ENCODE measurements at places on chromosomes 7 and 10. TPM values are rescaled to one million over a fixed set of nuclear protein-coding genes. Genes with fewer than 3 reads are reported as not detected.
A peak's percentile ranks its signal among the peaks of the same experiment; 100 is the strongest.

DNA sequence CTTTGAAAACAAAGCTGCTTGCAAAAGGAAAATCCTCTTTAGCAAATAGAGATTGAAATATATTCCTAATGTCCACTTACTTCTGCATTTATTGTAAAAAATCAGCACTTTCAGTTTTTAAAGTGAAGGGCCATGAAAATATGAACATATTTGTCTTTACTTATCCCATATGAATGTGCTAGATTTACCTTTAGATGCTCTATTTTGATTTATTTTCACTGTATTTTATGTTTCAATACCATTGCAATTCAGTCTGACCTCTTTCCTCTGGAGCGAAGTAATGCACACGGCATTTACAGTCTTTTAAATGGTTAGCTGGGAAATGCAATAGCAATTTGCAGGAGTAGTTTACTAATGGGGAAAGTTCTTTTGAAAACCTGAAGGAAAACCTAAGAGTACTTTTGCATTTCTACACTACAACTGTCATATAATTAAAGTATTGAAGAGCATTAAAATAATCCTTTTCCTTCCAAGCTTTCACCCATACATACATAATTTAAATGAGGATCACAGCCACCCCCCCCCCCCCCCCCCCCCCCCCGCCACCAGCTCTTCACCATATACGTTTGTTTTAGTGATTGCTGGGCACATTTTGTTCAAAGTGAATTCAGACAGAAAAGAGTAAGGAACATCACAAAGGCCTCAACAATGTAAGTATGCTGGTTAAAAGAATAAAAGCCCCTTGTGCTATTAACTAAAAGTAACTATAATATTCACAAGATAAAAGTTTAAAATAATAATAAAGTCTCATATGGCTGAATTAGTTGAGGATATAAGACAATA is 3.5 kb downstream of the SKIDA1 start:
- H3K4me3 ChIP-seq, result no peak overlapping the region
- H3K27me3 ChIP-seq, result peaks cover 33% of the 10 kb centered on the region
- H3K4me1 ChIP-seq, result peaks cover 37% of the 10 kb centered on the region
- no peaks in the 10 kb centered on the region for H3K36me3 ChIP-seq
- no peak for DNase-seq
- no peak overlapping the region for H3K27ac ChIP-seq

GRCh38 chr7:81652225-81652624 is 117.6 kb downstream of the HGF start:
- H3K27me3 ChIP-seq, result no peaks in the 10 kb centered on the region
- H3K36me3 ChIP-seq, result no peaks in the 10 kb centered on the region
- H3K4me3 ChIP-seq, result no peak overlapping the region
- no peak overlapping the region for H3K27ac ChIP-seq

DNA sequence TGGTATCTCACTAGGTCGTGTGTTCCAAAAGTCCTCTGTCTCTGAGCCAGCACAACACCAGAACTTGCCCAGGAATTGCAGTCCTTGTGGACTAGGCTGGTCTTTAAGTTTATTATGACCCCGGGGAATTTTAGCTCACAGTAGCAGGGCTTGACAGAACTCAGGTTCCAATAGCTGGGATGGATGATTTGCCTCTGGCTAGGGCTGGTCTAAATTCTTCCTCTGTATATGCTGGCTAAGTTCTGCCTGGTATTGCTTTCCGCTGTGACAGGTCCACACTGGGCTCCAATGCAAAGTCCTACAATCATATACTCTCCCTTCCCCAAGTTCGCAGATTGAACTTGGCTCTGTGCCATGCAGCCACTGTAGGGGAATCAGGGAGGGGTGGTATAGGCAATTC is 52.5 kb downstream of the FAS start:
- no peak overlapping the region for H3K27ac ChIP-seq
- DNase-seq, result no peak
- H3K4me3 ChIP-seq, result no peak overlapping the region
- no peaks in the 10 kb centered on the region for H3K36me3 ChIP-seq
- H3K27me3 ChIP-seq, result no peaks in the 10 kb centered on the region
- H3K4me1 ChIP-seq, result no peaks in the 10 kb centered on the region

GRCh38 chr10:29648983-29649268 is 14.2 kb upstream of the SVIL start:
- DNase-seq, result peak; percentile 30
- H3K36me3 ChIP-seq, result peaks cover 15% of the 10 kb centered on the region
- no peaks in the 10 kb centered on the region for H3K27me3 ChIP-seq
- H3K4me1 ChIP-seq, result peaks cover 11% of the 10 kb centered on the region
- H3K27ac ChIP-seq, result no peak overlapping the region

GRCh38 chr10:121240556-121240955 is 357.7 kb downstream of the FGFR2 start:
- no peak overlapping the region for H3K27ac ChIP-seq
- no peaks in the 10 kb centered on the region for H3K4me1 ChIP-seq
- no peak for DNase-seq
- H3K27me3 ChIP-seq, result no peaks in the 10 kb centered on the region
- no peaks in the 10 kb centered on the region for H3K36me3 ChIP-seq
- H3K4me3 ChIP-seq, result no peak overlapping the region

PLEKHS1 gene
- not detected for polyA plus RNA-seq

PPP1R9A gene
- not detected for polyA plus RNA-seq

CNNM2 gene
- 2.2 TPM for polyA plus RNA-seq

SDK1 gene
- not detected for polyA plus RNA-seq

All from CD14-positive monocyte (primary cell).